Brain (organoid and tissue), 16 donors: ENCODE measurements at places on chromosomes 13 and 19.

- DNase-seq: no peak
Observed at GRCh38 chr19:37961198-37961597, 54.2 kb downstream of the SIPA1L3 start.

DNA sequence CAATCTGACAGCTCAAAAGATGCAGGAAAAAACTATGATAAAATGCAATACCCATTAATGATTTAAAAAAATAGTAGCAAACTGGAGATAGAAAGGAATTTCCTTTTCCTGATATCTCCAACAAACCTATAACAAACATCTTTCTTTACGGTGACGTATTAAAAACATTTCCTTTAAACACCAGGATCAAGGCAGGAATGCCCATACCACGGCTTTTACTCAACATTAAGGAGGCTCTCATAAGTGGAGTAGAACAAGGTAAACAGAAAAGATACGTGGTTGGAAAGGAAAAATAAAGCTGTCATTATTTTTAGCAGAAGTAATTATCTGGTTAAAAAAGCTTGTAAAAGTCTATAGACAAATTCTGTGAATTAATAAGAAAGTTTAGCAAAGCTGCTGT, 61.1 kb downstream of the MIPEP start:
- no peak for DNase-seq

DNA sequence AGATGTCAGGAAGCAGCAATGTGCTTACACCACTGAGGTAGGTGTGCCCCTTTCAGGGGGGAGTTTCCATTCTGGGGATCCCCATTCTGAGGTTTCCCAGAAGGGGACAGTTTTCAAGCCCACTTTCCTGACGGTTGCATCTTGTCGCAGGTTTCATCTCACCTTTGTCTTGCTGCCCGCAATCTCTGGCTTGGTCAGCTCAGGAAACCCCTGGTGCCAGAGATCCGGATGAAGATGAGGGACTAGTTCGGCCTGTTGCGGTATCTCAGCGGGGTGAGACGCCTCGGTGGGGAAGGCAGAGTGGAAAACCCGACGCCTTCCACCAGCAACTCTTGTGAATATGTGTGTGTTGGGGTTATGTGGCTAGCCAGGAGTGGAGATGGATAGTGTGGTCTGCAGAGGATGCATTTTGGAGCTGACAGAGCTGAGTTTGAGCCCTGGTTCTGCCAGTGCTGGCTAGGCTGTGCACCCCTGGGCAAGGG, 13.1 kb downstream of the TNFSF9 start:
- DNase-seq: no peak

DNA sequence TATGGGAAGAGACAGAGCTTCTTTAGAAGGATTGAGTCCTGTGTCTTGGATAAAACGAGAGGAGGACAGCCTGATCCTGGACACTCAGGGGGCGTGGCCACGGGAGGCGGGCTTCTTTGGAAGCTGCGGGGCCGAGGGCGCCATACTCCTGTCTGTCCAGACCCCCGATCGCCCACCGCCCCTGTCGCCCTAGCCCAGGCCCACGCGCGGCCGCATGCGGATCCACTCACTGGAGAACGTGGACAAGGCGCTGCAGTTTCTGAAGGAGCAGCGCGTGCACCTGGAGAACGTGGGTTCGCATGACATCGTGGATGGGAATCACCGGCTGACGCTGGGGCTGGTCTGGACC, 23.1 kb downstream of the SPTBN4 start:
- no peak for DNase-seq

DNA sequence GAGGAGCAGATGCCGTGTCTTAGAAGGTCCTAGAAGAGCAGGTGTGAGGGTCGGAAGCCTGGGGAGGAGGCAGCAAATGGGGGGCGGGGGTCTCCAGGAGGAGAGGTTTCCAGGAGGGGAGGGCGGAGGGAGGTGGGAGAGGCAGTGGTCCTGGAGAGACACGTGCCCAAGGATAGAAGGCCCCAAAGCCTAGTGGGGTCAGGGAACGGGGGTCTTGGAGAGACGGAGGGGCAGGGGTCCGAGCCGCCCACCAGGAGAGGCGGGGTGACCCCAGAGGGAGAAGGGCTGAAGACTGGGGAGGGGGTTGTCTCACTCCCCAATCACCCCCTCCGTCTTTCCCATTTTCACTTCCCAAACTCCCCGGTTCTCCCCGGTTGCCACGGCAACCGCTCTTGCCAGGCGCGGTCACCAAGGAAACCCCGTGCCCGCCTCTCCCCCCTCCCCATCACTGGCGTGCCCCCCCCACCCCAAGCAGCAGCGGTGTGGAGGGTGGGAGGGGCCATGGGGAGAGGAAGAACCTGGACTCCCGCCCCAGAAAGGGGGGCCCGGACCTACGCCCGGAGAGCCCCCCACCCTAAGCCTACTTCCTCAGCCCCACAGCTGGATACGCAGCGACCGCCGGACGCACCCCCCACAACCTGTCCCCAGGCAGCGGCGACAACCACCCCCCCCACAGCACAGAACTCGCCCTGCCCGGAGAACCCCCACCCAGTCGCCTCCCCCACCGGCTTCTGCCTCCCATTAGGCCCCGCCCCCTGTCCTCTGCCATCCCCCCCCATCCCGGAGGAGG, 988 bp downstream of the LRRC4B start:
- peak; percentile 93 for DNase-seq

- no peak for DNase-seq
Observed at GRCh38 chr13:45479661-45480060, 14.9 kb downstream of the COG3 start.

DNA sequence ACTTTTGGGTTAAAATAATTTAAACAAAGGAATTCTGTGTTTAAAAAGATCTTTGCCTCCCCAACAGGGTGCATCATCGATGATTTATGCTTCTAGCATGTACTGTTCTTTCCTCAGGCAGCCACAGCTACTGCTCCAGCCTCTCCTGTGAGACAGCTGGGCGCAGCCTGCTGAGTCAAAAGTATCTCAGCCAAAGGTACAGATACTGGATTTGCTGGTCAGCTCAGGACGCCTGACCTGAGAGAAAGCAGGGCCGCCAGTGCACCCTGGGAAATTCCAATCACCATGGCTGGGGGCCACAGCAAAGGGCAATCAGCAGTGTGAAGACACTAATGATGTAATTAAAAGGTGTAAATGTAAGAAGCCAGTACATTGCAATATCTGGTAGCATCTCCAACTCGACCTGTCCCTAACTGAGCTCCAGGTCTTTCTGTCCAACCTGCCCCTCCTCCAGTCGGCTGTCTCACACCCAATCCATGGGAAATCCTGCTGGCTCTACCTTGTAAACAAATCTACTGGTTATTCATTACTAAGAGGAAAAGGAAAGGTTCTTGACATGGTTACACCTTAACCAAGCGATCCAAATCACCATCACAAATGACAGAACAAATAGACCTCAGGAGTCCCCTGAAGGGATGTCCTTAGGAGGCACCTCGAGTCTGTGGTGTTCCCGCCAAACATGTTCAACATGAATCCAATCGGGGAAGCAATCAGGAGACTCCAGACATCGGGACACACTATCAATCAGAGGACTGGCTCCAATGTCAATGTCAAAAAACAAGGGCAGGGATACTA, 7.3 kb downstream of the OPA3 start:
- no peak for DNase-seq

GRCh38 chr19:44824761-44825160, 15.9 kb downstream of the BCAM start:
- no peak for DNase-seq

- peak; percentile 91 for DNase-seq
Observed at GRCh38 chr13:78137404-78138142, 218.9 kb upstream of the EDNRB start.

GRCh38 chr13:54950546-54950945, 1921.9 kb downstream of the OLFM4 start:
- no peak for DNase-seq

DNA sequence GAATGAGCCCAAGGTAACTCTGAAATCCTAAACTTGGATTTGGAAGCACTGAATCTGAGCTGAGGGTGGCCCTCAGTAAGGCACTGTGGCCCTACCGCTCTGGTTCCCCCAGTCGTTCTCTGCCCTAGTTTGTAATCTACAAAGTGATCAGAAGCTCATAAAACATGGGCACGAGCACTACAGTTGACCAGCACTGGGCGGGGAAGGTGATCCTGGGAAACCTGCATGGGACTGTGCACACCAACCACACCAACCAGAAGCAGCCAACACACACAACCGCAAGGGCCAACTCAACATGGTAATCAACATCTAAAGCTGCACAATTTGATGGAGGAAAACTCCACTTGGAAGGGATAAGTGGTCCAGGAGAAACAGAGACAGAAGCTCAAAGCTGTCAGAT, 22.9 kb downstream of the SLC7A1 start:
- DNase-seq: no peak

GRCh38 chr13:79528356-79528755, 47.4 kb downstream of the NDFIP2 start:
- DNase-seq: no peak

GRCh38 chr19:41706741-41707501, 1.5 kb upstream of the CEACAM5 start:
- DNase-seq: peak; percentile 48

- no peak for DNase-seq
Observed at GRCh38 chr13:66790861-66791260, 439.3 kb downstream of the PCDH9 start.

- DNase-seq: no peak
Observed at GRCh38 chr13:28047757-28048388, 52.5 kb downstream of the FLT3 start.

- DNase-seq: no peak
Observed at GRCh38 chr19:40155749-40156265, 35.4 kb upstream of the MAP3K10 start.

DNA sequence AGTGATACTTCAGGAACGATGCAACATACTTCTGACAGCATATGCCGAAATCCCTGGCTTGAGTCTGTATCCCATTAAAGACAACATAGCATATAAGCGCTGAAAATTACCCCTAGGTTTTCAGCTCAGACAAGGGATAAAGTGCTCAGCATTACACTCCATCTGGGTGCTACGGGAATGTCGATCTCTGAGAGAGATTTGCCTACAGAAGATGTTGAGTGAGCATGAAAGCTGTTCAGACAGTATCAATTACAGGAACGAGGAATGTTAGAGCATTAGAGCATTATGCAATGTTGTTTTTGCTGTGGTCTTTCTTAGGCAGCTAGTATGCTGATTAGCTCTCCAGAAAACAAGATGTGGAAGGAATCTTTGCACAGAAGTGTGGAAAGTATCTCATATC, 484.5 kb downstream of the LIG4 start:
- peak; percentile 53 for DNase-seq
